Keratinocyte (primary cell): ENCODE measurements at places on chromosomes 6 and 20. TPM values are rescaled to one million over a fixed set of nuclear protein-coding genes. Genes with fewer than 3 reads are reported as not detected.
A peak's percentile ranks its signal among the peaks of the same experiment; 100 is the strongest.

- H3K36me3 ChIP-seq = peaks cover 18% of the 10 kb centered on the region
- peak; percentile 35 for DNase-seq
- H3K27ac ChIP-seq = peak overlapping the region; percentile 1
- peaks cover 23% of the 10 kb centered on the region for H3K4me1 ChIP-seq
Measured at GRCh38 chr6:7238900-7239589, 74.0 kb downstream of the SSR1 start.

DNA sequence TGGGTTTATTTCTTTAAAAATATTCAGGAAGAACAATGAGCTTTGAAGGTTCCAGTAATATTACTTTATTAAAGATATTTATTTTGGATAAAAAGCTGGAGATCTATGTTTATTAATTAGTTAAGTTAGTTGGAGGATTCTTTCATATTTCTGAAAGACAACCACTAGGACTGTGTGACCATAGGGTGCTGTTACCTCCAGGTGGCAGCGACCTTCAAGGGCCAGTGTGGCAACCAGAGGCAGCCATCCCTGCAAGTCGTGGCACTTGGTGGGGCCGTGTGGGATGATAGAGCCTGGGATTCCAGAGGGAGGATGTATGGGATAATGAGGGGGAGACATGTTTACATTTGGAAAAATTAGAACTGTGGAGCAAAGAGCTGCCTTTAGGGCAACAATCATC, 95.5 kb upstream of the SCP2D1 start:
- no peak overlapping the region for H3K4me3 ChIP-seq
- no peak for DNase-seq
- no peak overlapping the region for H3K27ac ChIP-seq
- H3K4me1 ChIP-seq = no peaks in the 10 kb centered on the region

DNA sequence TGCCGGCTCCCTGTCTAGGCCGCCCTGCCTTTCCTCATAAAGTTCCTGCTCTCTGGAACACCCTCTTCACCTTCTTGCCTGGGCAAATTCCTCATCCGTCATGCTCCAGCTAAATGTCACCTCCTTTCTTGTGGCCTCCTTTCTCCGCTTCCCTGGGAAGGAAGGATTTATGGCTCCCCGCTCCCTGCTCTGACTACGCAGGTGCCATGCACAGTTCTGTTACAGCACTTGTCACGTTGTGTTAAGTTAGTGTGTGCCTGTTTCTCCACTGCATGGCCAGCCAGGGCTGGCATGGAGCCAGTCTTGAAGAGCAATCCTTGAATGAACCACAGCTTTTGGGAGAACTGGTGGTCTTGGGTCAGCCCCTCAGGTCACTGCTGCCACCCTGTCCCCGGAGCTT, 61.7 kb downstream of the CD40 start:
- DNase-seq = no peak
- no peaks in the 10 kb centered on the region for H3K4me1 ChIP-seq
- H3K27ac ChIP-seq = no peak overlapping the region
- peaks cover 18% of the 10 kb centered on the region for H3K27me3 ChIP-seq

Gene PRELID3B
- 70.7 to 86.9 TPM (median 75.3 TPM) in 3 replicates for polyA plus RNA-seq

Gene ESR1
- polyA plus RNA-seq = 0.17 to 0.77 TPM (median 0.22 TPM) in 3 replicates

DNA sequence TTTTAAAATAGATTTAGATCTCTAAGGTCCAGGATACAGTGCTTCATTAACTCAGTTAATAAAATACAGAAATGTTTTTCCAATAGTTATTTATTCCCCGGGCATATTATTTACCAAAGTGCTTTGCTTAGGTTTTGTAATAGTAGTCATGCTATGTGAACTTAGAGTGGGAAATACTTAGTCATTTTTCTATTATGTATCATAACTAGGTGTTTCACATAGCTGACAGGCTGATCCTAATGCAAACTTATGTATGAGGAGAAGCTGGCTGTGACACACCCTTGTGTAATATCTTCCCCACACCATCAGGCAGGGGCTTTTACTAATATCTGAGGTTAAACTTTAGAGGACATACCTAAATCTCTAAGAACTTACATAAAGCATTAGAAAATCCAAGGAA, 277.7 kb upstream of the RIMS1 start:
- H3K4me3 ChIP-seq = no peak overlapping the region
- H3K36me3 ChIP-seq = no peaks in the 10 kb centered on the region
- no peaks in the 10 kb centered on the region for H3K4me1 ChIP-seq
- no peak overlapping the region for H3K27ac ChIP-seq
- peak; percentile 15 for DNase-seq

DNA sequence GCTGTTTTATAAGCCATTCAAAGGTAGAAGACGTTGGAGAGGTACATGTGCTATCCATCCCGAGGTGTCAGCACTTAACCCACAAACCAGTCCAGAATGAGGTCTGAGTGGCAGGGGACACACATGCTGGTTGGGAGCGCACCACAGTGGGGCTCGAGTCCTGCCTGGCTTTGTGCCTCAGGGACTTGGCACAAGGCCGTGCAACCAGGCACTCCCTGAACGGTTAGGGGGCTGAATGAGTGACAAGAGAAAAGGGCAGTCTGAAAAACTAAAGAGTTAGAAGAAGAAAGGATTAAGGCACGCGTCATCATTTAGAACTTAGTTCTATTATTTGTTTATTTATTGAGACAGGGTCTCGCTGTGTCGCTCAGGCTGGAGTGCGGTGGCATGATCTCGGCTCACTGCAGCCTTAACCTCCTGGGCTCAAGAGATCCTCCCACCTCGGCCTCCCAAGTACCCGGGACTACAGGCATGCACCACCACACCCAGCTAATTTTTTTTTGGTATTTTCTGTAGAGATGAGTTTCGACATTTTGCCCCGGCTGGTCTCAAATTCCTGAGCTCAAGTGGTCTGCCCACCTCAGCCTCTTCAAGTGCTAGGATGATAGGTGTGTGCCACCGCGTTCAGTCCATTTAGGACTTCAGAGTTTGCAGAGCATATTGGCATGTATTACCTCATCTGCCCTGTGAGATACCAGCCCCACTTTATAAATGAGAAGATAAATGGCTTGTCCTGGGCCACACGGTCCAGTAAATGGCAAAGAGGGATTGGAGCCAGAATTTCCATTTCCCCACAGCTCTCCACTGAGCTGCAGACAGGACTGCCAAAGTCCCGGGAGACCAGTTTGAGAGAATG, 47.4 kb upstream of the IRF4 start:
- H3K4me1 ChIP-seq = no peaks in the 10 kb centered on the region
- peaks cover 3% of the 10 kb centered on the region for H3K36me3 ChIP-seq
- H3K27ac ChIP-seq = no peak overlapping the region
- H3K27me3 ChIP-seq = no peaks in the 10 kb centered on the region

DNA sequence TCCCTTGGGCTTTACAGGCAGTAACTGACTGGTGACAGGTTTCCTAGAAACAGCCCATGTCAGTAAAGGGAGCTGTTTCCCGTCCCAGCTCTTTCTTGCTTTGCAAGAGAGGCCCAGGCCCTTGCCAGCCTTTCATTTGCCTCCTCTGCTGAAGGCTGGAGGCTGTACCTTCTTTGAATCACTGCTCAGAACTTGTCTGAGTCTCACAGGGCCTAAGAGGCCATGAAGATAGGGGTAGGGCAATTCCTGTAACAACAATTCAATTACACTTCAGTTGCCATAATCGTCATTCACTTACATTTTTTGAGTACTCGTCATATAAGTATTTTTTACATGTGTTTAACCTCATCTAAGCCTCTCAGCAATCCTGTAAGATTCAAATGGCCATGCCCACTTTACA, 25.9 kb upstream of the MAFB start:
- no peaks in the 10 kb centered on the region for H3K36me3 ChIP-seq
- peaks cover 7% of the 10 kb centered on the region for H3K4me1 ChIP-seq

- no peak overlapping the region for H3K4me3 ChIP-seq
- H3K36me3 ChIP-seq = no peaks in the 10 kb centered on the region
- DNase-seq = no peak
Measured at GRCh38 chr20:10454151-10454750, 19.1 kb downstream of the SLX4IP start.

GRCh38 chr6:150316936-150317335, 51.9 kb upstream of the IYD start:
- no peaks in the 10 kb centered on the region for H3K4me1 ChIP-seq
- no peak overlapping the region for H3K4me3 ChIP-seq
- no peaks in the 10 kb centered on the region for H3K27me3 ChIP-seq
- no peak overlapping the region for H3K27ac ChIP-seq
- H3K36me3 ChIP-seq = no peaks in the 10 kb centered on the region

- DNase-seq = no peak
- H3K4me1 ChIP-seq = no peaks in the 10 kb centered on the region
- no peak overlapping the region for H3K27ac ChIP-seq
- no peaks in the 10 kb centered on the region for H3K27me3 ChIP-seq
- H3K36me3 ChIP-seq = peaks cover 9% of the 10 kb centered on the region
Measured at GRCh38 chr6:155284775-155285174, 21.0 kb downstream of the CLDN20 start.

DNA sequence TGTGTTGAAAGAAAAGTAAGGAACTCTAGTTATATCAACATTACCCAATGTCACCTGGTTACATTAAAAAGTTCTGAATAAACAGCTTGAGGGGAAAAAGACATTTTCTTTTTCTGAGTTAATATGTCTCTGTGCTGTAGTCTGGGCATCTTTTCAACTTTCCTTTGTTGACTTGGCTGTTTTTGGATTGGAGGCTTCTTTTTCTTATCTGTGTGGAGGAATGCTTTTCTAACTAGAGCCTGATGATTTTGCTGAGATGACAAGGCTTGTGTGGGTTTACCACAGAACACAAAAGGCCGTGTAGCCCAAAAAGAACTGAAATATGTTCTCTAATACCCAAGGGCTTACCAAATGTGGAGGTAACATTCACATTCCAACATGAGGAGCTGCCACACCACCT, 161.8 kb downstream of the KCNQ5 start:
- H3K4me3 ChIP-seq = no peak overlapping the region
- H3K36me3 ChIP-seq = no peaks in the 10 kb centered on the region
- no peak for DNase-seq
- H3K27ac ChIP-seq = peak overlapping the region; percentile 55

DNA sequence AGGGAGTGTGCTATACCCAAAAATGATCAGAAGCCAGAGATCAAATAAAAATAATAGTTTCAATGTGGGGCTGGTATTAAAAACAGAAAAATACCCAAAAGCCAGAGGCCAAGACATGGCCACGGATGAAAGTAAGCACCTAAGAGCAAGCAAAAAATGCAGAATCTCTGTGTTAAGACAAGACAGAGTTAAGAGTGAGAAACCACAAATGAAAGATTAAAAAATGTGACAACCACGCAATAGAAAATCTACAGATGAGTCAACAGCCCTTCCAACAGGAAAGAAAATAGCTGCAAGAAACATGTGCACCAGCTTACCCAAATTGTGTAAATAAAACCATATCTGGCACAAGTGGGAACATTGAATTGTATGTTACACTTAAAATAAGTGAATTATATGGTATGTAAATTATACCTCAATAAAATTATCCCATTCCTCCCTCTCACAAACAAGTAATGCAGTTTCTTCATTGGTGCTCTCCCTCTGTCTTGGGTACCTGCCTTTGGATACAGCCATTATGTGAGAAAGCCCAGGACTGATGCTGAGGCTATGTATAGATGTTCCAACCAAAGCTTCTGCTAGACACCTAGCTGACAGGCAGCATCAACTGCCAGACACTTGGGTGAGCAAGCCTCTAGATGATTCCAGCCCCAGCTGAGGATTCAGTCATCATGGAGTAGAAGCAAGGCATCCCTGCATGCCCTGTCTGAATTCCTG, 55.3 kb upstream of the UFL1 start:
- H3K4me3 ChIP-seq = no peak overlapping the region
- DNase-seq = no peak
- no peaks in the 10 kb centered on the region for H3K27me3 ChIP-seq
- H3K4me1 ChIP-seq = no peaks in the 10 kb centered on the region

DNA sequence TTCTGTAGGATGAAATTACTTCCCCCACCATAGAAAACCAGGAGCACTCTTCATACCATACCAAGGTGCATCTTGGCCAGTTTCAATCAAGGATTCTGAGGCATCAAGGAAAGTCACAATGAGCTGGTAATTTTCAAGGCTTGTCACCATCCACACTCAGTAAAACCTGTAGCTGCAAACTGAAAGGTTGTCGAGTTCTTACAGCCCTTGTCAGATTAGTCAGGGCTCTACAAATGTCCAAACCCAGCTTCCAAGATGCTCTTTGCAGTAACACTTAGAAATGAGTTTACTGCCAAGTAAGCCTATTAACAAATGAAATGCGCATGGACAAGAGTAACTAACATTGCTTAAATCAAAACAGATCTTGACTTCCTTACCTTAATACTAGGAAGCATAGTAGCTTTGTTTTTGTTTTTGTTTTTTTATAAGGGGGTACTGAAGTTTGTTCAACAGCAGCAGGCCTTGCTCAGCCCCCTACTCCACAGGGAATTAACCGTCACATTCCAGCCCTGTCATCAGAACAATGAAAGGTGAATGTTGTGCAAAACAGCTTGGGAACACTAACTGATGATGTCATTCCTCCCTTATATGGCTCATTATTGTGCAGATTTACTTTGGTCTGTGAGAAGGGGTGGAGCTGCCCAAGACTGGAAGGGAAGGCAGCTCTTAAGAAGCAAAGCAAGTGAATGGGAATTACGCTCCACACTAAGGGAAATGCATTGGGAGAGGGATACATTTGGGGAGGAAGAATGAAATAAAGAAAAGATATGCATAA, 49.9 kb upstream of the TMEM30A start:
- H3K4me3 ChIP-seq = no peak overlapping the region
- DNase-seq = no peak
- no peak overlapping the region for H3K27ac ChIP-seq
- no peaks in the 10 kb centered on the region for H3K4me1 ChIP-seq
- H3K36me3 ChIP-seq = no peaks in the 10 kb centered on the region

- H3K36me3 ChIP-seq = no peaks in the 10 kb centered on the region
- peaks cover 23% of the 10 kb centered on the region for H3K4me1 ChIP-seq
- H3K27me3 ChIP-seq = no peaks in the 10 kb centered on the region
Measured at GRCh38 chr6:89924231-89924630, 30.0 kb downstream of the GJA10 start.

DNA sequence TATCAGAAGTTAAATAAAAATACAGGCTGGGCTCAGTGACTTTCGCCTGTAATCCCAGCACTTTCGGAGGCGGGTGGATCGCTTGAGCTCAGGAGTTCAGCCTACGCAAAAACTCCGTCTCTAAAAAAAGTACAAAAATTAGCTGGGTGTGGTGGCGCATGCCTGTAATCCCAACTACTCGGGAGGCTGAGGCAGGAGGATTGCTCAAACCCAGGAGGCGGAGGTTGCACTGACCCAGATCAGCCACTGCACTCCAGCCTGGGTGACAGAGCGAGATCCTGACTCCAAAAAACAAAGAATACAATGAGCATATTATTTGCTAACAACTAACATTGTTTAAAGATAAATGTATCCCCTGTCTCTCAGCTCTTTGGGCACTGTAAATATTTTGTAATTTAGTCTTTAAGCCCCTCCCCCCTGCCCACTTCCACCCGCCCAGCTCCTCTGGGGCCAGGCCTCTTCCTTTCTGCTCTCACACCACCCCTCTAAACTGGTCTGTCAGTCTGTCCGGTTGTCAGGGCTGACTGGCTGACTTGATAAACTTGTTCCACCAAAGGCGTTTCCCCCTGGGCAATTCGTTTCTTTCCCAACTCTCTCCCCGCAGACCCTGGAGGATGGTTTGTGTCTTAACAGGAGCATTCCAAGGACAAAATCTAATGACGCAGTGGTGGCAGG, 62.4 kb upstream of the QKI start:
- no peak for DNase-seq
- H3K4me1 ChIP-seq = peaks cover 21% of the 10 kb centered on the region
- no peak overlapping the region for H3K27ac ChIP-seq
- no peaks in the 10 kb centered on the region for H3K36me3 ChIP-seq
